ENCODE measurements at places on chromosomes 5 and 9.

DNA sequence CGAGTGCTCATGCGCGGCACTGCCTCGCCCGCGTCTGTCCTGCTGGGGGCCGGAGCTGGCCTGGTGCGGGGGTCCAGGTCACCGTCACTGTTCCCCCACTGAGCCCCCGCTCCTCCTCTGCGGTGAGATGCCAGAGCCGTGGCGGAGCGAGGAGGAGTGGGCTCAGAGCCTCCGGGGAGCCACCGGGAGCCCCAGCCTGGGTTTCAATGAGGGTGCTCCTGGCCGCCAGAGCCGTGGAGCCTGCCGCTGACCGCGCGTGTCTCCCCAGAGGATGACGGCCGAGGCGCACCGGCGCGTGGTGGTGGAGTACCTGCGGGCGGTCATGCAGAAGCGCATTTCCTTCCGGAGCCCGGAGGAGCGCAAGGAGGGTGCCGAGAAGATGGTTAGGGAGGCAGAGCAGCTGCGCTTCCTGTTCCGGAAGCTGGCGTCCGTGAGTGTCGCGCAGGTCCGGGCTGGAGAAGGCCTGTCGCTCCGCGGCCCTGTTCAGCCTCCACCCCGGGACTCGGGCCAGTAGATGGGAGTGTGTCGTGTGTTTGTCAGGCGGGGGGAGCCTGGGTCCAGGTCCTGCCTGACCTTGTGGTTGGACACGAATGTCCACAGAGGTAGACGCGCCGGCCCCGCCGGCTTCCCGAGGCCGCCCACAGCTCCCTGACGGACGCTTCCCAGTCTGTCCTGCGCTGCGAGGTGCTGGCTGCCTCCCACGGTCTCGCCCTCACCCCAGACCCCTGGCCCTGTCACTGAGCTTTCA, 22.0 kb downstream of the EXOC3 start:
- peak; percentile 46 for DNase-seq

DNA sequence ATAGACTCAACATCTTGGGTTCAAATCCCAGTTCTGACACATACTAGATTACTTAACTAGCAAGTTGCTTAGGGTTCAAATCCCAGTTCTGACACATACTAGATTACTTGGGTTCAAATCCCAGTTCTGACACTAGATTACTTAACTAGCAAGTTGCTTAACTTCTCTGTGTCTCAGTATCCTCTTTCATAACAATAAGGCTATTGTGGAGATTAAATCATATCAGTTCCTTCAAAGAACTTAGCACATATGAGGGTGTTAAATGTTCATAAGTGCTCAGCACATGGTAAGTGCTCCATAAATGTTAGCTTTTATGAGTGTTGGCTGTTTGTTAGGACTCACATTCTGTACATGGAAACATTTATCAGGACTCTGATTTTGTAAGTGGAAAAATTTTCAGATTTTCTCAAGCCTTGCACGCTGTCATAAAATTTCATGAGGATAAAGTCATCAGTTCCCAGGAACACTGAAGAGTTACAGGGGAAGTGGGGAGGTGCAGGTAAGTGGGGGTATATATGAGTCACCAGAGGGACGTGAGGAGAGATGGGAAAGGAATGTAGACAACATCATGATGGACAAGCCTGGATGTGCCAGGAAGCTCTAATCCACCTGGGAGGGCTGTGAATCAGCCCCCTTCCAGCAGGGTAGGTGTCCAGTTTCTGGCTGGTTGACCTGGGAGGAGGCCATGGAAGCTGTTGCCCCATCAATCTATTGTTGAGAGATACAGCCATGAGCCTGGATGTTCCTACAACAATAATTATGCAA, 532.2 kb upstream of the WWC1 start:
- DNase-seq, result no peak

GRCh38 chr5:34028349-34028748, 14.7 kb downstream of the C1QTNF3 start:
- no peak for DNase-seq

GRCh38 chr9:31030741-31031202, 1353.7 kb upstream of the ACO1 start:
- no peak for DNase-seq

GRCh38 chr5:64634997-64635686, 55.2 kb upstream of the SHISAL2B start:
- DNase-seq, result no peak

- no peak for DNase-seq
Observed at GRCh38 chr5:146888351-146888978, 9.9 kb upstream of the PPP2R2B start.

DNA sequence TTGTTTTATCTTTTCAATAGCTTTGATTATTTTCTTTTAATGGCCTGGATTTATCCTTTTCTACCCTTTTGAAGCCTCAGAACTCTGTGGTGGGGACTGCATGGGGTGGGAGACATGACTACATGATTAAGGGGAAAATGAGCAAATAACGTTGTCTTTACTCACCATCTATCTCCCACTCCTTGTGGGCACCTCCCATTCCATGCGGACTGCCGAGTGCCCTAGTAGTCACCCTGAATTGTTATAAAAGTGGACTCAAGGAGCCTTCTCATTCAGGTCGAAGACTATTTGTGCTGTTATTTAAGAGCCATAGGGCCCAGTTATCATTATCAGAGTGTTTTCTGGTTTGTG, 281.8 kb downstream of the MLLT3 start:
- no peak for DNase-seq

GRCh38 chr5:135977375-135977928, 22.7 kb upstream of the LECT2 start:
- DNase-seq, result peak; percentile 47

- no peak for DNase-seq
Observed at GRCh38 chr5:54930736-54931135, 54.7 kb downstream of the ESM1 start.

GRCh38 chr9:98573749-98574278, 134.9 kb downstream of the GABBR2 start:
- DNase-seq, result no peak

DNA sequence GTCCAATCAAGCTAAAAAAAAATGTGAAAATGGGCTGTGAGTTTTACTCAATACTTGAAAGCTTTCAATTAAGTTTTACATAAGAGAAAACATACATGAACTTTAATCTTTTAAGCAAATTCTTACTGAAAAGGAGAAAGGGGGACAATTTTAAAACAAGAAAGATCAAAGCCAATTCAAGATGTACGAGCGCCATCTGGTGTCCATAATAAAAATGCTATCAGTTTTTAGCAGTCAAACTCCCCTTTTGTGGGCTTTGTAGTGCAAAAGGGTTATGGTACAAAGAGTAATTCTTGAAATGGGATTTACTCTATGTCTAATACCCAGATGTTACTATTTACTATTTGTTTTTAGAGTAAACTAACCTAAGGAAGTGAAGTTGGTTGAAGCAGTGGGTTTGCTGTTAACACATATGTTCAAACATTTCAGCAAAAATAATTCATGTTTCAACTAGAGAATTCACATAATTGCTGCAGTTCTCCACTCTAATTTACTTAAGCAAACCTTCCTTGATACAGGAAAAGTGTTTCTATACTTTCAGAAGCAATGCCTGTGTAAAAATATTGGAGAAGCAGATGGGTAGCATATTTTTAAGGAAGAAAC, 228.2 kb upstream of the TYRP1 start:
- no peak for DNase-seq

- DNase-seq, result no peak
Observed at GRCh38 chr5:6501701-6502100, 53.0 kb downstream of the UBE2QL1 start.

- no peak for DNase-seq
Observed at GRCh38 chr9:4686584-4686983, 7.2 kb downstream of the CDC37L1 start.

GRCh38 chr5:151695464-151695863, 8.7 kb upstream of the SPARC start:
- no peak for DNase-seq

DNA sequence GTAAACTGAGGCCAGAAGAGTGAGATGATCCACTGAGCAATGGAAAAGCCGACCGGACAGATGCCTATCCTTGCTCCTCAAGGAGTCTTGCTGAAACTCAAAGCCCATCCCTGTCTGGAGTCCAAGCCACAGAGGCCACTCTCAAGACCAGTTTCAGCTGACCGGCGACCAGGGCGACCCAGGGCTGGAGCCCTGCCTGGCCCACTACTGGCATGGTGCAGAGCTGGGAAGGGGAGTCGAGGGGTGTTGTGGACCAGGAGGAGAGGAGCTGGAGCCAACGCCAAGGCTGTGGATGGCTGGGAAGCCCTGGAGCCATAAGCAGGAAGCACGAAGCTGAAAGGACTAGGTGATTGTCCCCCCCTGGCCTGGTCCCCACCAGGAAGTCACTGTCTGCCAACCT, 22.1 kb downstream of the FAM163B start:
- DNase-seq, result no peak

DNA sequence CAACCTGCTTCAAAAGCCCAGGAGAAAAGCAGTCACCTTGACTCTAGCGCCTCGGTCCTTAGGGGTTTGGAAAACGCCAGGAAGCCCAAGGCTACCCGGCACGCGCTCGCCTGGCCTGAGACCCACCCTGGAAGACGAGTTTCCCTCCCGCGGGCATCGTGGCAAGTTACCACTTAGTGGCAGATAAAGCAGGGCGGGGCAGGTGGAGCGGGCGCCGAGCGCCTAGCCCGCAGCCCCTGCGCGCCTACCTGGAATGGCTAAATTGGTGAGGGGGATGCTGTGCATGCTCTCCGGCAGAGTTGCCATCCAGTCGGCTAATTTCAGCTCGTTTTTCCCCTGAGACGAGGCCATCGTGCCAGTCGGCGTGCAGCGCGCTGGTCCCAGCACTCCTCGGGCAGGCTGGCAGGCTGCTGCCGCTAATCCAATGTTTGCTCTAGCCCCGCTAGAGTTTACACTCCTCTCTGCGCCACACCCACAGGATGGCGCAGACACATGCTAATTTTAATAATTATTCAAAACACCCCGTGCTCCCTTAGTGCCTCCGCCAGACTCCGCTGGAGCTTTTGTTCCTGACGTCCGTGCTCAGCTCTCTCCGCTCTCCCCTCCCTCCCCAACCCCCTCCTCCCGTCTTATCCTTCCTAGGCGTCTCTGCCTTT, at the start of gene PLCXD3:
Gene PLCXD3 (minus strand): TSS at position 426 of the 656 bp plus-strand sequence. CDS start 75 bp downstream, at position 351.
- peak; percentile 43 for DNase-seq

- DNase-seq, result no peak
Observed at GRCh38 chr9:27151693-27152404, 42.8 kb downstream of the TEK start.

DNA sequence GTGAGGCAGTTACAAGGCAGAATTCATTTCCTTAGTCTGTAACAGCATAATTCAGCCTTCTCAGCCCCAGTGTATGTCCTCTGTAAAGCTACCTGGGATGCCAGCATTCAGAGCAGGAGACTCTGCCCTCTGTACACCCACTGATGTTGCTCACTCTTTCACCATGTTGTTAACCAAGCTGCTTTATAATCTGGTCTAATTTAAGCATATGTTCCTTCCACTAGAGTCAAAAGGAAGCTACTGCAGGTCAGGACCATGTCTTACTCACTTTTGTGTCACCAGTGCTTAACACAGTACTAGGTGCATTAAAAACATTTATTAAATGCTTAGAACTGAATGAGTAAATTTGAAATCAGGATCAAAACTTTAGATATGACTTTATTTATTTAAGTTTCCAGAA, 185.6 kb downstream of the FBXL17 start:
- DNase-seq, result no peak

- DNase-seq, result peak; percentile 88
Observed at GRCh38 chr5:141618804-141619554, at the start of gene DIAPH1. TSS of gene DIAPH1 (minus strand) at chr5:141619000. CDS start at chr5:141618914, 86 bp downstream.

DNA sequence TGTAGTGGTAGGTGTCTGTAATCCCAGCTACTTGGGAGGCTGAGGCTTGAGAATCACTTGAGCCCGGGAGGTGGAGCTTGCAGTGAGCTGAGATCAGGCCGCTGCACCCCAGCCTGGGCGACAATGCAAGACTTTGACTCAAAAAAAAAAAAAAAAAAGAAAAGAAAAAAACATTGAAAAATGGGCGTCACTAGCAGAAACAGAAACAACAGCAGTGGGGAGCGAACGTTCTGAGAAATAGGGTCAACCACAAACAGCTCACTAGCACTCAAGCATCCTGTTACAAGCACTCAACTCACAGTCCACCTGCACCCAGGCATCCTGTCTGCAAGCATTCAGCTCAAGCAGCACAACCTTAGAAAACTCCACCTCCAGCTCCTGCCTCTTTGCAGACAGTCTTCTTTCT, 17.2 kb downstream of the TRIM14 start:
- no peak for DNase-seq

DNA sequence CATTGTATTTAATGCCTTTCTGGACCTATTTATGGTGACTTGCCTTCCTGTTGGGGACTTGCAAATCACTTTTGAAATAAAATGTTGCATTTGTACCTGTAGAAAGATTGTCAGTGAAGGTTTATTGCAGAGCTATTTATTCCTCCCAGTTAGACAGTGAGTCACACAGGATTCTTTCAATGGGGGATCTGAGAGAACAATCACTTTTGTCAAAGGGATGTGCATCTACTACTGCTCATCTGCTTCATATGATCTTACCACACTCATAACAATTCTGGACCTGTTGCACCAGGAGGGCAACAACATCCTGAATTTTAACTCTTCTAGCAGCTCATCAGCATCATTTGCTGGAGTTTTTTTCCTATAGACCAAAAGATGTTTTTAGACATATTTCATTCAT, 66.8 kb downstream of the FBXL7 start:
- DNase-seq, result no peak

DNA sequence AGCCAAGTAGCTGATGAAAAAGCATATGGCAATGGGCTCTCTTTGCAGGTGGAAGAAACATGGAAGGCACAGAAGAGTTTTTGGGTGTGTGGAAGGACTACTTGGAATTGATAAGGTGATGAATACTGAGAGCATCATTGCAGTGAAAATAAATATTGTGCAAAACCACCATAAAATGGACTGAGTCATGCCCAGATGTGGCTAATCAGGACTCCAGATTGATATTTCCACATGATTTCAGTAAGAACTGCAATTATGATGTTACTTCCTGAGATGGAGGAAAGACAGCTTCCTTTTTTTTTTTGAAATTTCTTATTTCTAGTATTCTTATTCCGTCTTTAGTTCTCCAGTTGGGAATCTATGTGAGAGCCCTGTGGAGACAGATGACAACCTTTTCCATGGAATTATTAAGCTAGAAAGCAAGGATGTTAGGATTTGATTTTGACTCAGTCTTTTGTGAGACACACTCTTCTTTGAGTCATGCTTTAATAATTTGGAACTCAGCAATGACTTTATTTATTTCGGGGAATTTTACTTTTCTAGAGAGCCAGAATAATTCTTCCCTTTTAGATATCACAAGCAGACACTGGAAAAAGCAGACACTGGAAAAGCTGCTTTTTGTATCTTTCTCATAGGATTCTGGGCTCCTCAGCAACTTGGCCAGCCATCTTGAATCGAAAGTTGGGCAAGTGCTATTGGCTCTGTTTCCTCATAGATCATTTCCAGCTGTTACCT, 94.2 kb upstream of the VCAN start:
- DNase-seq, result no peak

GRCh38 chr5:145111420-145111819, 723.7 kb downstream of the PRELID2 start:
- DNase-seq, result no peak

GRCh38 chr5:54630738-54631359, 113.3 kb downstream of the SNX18 start:
- DNase-seq, result no peak

DNA sequence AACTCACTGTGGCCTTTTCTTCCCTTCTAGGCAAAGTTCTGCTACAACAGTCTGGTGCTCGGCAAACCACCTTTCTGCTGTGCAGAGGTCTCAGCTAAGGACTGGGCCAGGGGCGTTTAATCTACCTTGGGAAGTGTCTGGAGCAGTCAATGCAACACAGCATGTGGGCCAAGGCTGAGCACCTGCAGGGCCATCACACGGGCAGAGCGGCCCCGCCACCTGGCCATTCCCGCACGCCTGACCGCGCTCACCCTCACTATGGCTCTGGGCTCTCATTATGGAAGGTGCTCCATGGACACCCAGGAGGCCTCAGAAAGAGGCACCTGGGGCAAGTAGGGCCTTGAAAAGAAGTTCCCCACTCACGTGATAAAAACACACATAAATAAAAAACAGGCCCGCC, 65.7 kb upstream of the TBC1D9B start:
- DNase-seq, result peak; percentile 63

Measured in dorsolateral prefrontal cortex (tissue), 122 donors.